CD4-positive, alpha-beta T cell treated with Interleukin-17A for 1 hour (primary cell): ENCODE measurements at places on chromosomes 5 and 9.

GRCh38 chr5:1836891-1837880 is 36.0 kb downstream of the NDUFS6 start:
- DNase-seq: no peak

- DNase-seq: no peak
Observed at GRCh38 chr9:117938896-117939295, 234.7 kb downstream of the TLR4 start.

DNA sequence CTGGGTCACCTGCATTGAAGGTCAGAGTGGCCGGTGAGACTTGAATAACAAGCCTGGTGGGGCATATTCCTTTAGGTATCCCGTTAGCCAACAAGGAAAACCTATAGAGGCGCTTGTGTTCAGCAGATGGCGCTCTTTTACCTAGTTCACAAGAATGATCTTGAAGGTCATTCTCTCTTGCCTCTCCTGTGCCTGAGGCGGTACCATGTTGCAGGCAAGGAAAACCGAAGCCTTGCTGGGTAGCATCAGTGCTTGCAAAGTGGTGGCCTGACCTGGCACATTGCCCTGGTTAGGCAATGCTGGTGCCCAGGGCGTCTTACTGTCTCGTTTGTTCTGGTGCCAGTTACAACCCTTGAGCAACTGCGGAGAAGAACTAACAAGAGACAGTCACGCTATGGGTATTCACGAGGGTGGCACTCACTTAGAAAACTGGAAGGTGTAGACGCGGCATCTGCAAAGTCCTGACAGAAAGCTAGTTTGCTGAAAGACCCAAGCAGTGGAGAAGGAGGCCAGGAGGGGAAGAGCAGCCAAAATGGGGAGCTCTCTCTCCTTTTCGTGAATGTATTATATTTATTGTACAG is 56.7 kb downstream of the AOPEP start:
- DNase-seq: peak; percentile 58

DNA sequence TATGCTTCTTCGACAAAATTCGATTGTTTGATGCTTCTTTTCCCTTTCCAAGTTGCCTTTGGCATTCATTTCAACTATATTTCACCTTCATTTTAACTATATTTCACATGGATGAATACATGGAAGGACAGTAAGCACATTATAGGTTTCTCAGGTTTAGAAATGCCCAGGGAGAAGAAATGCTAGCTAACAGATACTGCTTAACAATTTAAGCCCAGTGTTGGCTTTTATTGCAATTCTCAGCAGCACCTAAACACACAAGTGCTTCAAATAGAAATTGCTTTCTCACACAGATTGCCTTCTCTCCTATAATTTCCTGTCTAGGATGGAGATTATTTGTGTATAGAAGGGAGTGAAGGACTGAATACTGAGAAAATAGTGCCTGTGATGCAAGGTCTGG is 30.2 kb upstream of the SMC5 start:
- DNase-seq: no peak

DNA sequence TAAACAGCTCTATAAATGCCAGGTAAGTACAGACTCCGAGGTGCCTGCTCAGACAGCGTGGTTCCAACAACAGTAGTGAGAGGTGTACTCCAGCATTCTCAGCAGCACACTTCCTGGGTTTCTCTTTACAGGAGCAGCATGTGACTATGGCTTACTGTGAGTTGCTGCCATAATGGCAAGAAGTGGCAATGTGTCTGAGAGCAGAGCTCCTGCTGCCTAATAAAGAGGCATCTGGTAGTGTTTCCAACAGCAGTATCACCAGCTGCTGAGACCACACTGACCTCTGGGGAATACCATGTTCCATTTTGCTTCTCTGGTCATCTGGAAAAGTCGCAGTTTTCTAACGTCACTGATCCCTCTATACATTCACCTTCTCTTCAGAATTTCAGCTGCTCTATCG is 398.2 kb downstream of the SLCO4C1 start:
- no peak for DNase-seq

DNA sequence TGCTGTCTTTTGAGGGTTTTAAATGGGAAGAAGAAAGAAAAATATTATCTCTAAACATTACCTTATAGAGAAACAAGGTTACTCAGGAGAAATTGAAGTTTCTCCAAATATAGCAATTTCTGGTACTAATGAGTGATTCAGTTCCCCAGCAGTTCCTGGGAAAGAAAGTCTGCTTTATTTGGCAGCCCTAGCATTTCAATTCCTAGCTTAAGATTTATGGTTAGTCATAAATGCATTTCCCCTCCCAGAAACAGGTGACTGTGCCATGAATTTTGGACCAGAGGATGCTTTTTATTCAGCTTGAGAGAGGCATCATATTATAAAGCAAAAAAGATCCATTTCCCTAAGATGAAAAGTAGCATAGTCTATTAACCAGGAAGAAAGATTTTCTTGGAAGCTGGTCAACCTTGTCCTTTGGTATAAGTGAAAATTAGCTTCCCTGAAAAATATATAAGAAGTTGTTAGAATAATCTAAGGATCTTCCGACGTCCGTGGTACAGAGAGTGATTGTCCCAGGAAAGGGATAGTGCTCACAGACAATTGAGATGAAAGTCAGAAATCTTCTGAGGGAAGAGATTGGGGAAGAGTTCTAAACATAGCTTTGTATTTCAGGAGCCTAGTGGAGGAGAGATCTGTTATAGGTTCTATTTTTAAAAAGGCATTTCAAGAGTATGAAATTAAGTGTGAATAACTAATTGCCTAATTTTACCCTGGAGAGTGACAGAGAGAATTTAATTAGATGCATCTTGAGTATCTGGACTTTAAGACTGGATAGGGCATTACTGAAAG is 164.9 kb downstream of the ESM1 start:
- DNase-seq: no peak
